Astrocyte (in vitro differentiated cells and primary cell): ENCODE measurements at places on chromosomes 5 and 9. TPM values are rescaled to one million over a fixed set of nuclear protein-coding genes. Genes with fewer than 3 reads are reported as not detected.

The CDH9 gene
- total RNA-seq: not detected in 2 replicates

GRCh38 chr9:117957267-117957666, 253.1 kb downstream of the TLR4 start:
- no peaks in the 10 kb centered on the region for H3K27me3 ChIP-seq
- H3K27ac ChIP-seq: no peak overlapping the region
- no peak for DNase-seq
- no peaks in the 10 kb centered on the region for H3K36me3 ChIP-seq
- no peaks in the 10 kb centered on the region for H3K4me1 ChIP-seq

GRCh38 chr5:39340506-39340905, 23.8 kb downstream of the C9 start:
- no peaks in the 10 kb centered on the region for H3K27me3 ChIP-seq
- no peaks in the 10 kb centered on the region for H3K4me1 ChIP-seq
- no peak for DNase-seq
- H3K36me3 ChIP-seq: no peaks in the 10 kb centered on the region
- H3K27ac ChIP-seq: no peak overlapping the region

GRCh38 chr9:602716-603115, 238.8 kb upstream of the DMRT1 start:
- no peak overlapping the region for H3K4me3 ChIP-seq
- H3K36me3 ChIP-seq: no peaks in the 10 kb centered on the region
- DNase-seq: no peak
- no peak overlapping the region for H3K27ac ChIP-seq
- H3K27me3 ChIP-seq: no peaks in the 10 kb centered on the region

- peaks cover 9% of the 10 kb centered on the region for H3K4me1 ChIP-seq
- H3K4me3 ChIP-seq: peak overlapping the region; percentile 69
- H3K27ac ChIP-seq: no peak overlapping the region
- H3K36me3 ChIP-seq: peaks cover 4% of the 10 kb centered on the region
These were observed 572 bp downstream of the ZDHHC21 start for GRCh38 chr9:14692470-14693250.

DNA sequence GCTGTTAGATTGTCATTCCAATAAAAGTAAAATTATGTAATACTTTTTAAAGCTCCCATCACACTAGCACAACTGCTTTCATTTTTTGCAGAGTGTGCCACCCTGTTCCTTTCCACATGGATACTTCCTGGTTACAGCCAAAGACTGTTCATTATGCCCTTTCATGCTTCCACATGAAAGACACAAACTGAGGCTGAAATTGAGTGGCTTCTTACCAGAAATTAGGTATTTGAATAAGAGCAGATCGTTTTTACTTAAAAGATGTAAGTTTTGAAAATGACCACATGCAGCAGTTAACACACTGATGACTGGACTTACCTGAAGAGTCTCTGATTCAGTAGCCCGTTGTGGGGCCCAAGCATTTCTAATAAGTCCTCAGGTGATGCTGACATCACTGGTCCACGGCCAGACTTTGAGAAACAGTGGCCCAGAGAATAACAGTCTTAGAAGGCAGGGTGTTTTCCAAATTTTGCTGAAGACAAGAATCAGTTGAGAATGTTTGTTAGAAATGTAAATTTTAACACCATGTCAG, 187.6 kb upstream of the DMRT1 start:
- H3K27me3 ChIP-seq: no peaks in the 10 kb centered on the region
- H3K4me1 ChIP-seq: no peaks in the 10 kb centered on the region
- H3K27ac ChIP-seq: no peak overlapping the region
- DNase-seq: no peak

DNA sequence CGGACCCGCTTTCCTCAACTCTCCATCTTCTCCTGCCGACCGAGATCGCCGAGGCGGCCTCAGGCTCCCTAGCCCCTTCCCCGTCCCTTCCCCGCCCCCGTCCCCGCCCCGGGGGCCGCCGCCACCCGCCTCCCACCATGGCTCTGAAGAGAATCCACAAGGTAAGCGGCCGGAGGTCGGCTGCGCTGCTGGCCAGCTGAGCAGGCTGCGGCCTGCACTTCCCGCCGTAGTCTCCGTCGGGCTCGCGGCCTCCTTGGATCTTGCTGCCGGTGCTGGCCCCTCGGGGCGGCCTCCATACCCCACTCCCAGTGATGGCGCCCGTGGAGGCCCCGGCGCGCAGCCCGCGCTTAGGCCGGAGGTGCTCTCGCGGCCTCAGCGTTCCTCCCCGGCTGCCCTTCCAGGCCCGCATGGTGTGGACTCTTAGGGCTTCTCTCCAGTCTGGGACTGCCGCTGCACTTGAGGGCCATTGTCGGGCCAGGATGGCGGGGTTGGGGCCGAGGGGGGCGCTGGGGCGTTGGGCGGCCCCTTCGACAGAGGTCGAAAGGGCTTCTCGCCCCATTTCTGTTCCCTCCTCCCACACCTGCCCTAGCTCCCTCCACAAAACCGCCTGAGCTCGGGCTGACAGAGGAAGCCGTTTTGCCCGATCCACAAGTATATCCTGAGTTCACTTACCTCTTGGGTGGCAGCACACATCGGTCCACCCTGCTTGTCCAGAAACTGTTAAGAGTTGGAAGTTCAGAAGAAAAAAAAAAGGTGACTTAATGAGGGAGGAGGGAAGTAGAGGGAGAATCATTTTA, 714 bp downstream of the UBE2D2 start:
- H3K27ac ChIP-seq: peak overlapping the region; percentile 85
- H3K36me3 ChIP-seq: peaks cover 3% of the 10 kb centered on the region
- DNase-seq: peak; percentile 25
- peaks cover 21% of the 10 kb centered on the region for H3K4me1 ChIP-seq
- H3K4me3 ChIP-seq: peak overlapping the region; percentile 85
- no peaks in the 10 kb centered on the region for H3K27me3 ChIP-seq

GRCh38 chr5:55521881-55522280, 12.9 kb downstream of the PLPP1 start:
- H3K36me3 ChIP-seq: no peaks in the 10 kb centered on the region
- no peaks in the 10 kb centered on the region for H3K27me3 ChIP-seq
- no peaks in the 10 kb centered on the region for H3K4me1 ChIP-seq
- H3K4me3 ChIP-seq: no peak overlapping the region
- no peak for DNase-seq

- no peak overlapping the region for H3K27ac ChIP-seq
- no peaks in the 10 kb centered on the region for H3K36me3 ChIP-seq
- peaks cover 24% of the 10 kb centered on the region for H3K4me1 ChIP-seq
- no peak for DNase-seq
- H3K27me3 ChIP-seq: no peaks in the 10 kb centered on the region
- no peak overlapping the region for H3K4me3 ChIP-seq
These were observed 114.4 kb downstream of the GCNT1 start for GRCh38 chr9:76573408-76573807.

The GPR150 gene
- 0.14 TPM in 1 of 2 replicates, not detected in the other for total RNA-seq

DNA sequence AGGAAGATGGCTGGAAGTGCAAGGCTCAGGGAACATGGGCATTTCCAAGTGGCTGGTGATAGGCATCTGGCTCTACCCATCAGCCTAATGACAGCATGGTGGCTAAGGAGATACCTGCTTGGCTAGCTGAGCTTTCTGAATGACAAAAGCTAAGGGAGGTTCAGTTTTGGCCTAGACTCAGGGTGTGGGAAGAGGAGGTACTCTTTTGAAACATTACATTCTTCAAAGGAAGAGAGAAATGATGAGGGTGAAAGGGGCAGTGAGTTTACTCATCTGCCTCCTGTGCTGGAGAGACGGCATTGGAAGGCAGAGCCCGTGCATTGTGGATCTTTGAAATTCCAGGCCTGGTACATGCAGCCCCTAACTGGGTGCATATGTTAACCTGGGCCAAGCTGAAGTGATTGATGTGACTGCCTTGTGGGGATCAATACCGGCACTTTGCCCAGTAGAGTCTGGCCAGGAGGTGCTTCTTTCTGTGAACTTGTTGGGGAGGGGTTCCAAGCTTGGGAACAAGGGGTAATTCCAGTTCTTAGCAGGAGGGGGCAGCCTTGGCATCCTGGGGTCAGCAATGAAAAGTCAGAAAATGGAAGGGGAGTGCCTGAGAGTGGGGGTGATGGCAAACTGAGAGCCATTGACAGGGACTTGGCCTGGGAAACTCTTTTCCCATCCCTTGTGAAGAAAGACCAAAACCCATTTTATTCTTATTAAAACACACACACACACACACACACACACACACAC, 108.6 kb downstream of the ACER2 start:
- H3K27me3 ChIP-seq: no peaks in the 10 kb centered on the region
- DNase-seq: no peak
- H3K36me3 ChIP-seq: no peaks in the 10 kb centered on the region
- no peak overlapping the region for H3K4me3 ChIP-seq
- H3K27ac ChIP-seq: no peak overlapping the region

The EMB gene
- 19.8 and 25.7 TPM in 2 replicates for total RNA-seq

The PARP8 gene
- 36.1 and 36.2 TPM in 2 replicates for total RNA-seq

DNA sequence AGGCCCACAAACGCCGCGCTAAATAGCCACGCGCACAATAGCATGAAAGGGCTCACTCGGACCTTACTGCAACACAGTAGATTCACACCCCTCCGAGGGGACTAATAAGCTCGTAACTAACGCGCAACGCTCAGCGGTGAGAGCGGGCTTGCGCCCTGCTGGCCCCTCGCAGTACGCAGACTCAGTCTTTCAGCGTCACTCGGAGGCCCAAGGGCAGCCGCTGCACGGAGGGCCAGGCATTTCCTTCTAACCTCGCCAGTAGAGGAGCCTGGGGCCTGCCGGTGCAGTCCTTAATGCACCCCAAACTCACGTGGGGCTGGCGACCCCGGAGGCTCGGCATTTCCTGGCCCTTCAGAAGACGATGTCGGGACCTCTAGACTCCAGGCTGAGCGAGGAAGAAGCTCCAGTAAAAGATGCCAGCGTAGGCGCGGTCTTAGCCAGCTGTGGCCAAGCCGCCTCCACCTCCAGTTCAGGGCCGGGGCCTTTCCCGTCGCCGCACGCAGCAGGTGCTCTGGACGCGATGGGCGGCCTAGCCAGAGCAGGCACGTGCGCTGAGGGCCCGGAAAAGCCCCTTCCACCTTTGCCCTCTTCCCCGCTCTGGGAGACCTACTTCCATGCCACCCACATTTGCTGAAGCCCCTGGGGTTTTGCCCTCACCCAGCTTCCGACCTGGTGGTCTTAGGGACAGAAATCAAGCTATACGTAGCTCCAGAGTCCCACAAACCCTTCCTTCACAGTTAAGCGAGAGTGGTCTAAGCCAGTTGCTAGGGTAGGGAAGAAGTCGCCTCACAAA, 38.3 kb upstream of the TIFAB start:
- peaks cover 36% of the 10 kb centered on the region for H3K27me3 ChIP-seq
- no peak overlapping the region for H3K27ac ChIP-seq
- no peak overlapping the region for H3K4me3 ChIP-seq
- H3K4me1 ChIP-seq: peaks cover 37% of the 10 kb centered on the region
- no peaks in the 10 kb centered on the region for H3K36me3 ChIP-seq

DNA sequence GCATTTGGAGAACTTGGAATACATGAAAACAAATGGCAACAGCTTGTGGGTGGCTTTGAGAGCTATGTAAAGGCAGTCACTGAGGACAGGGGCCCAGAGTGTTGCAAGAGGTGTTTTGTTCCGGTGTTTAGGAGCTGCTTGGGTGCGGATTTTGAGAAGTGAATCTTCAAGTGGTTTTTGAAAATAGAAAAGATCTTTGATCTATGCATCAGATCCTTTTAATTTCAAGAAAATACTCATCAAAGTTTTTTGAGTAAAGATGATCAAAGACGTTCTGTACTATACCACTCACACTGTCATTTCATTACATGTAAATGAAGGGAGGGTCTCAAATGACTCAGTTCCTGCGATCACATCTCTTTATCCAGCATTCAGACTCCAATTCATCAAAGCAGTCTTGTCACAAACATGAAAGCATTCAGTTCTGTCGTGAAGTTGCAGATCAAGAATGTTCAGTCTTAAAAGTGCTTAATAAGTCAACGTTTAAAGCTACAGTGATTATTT, 112.5 kb downstream of the WDR41 start:
- no peaks in the 10 kb centered on the region for H3K4me1 ChIP-seq
- H3K27ac ChIP-seq: no peak overlapping the region
- H3K36me3 ChIP-seq: no peaks in the 10 kb centered on the region
- no peak overlapping the region for H3K4me3 ChIP-seq
- H3K27me3 ChIP-seq: peaks cover 2% of the 10 kb centered on the region

- no peak overlapping the region for H3K27ac ChIP-seq
- H3K4me3 ChIP-seq: no peak overlapping the region
- H3K4me1 ChIP-seq: no peaks in the 10 kb centered on the region
- H3K27me3 ChIP-seq: no peaks in the 10 kb centered on the region
These were observed 124.8 kb upstream of the LARP1 start for GRCh38 chr5:154630410-154630809.

The UBAP2 gene
- total RNA-seq: 65.4 and 73.3 TPM in 2 replicates

GRCh38 chr9:79382044-79382443, 189.7 kb upstream of the TLE4 start:
- H3K27me3 ChIP-seq: no peaks in the 10 kb centered on the region
- H3K27ac ChIP-seq: no peak overlapping the region
- H3K36me3 ChIP-seq: no peaks in the 10 kb centered on the region
- H3K4me3 ChIP-seq: no peak overlapping the region

GRCh38 chr5:91875196-91875779, 492.2 kb upstream of the ARRDC3 start:
- no peak overlapping the region for H3K27ac ChIP-seq
- no peaks in the 10 kb centered on the region for H3K27me3 ChIP-seq
- no peak for DNase-seq
- H3K36me3 ChIP-seq: no peaks in the 10 kb centered on the region
- no peaks in the 10 kb centered on the region for H3K4me1 ChIP-seq
- H3K4me3 ChIP-seq: no peak overlapping the region

GRCh38 chr5:180423598-180423997, 70.5 kb upstream of the GFPT2 start:
- no peaks in the 10 kb centered on the region for H3K27me3 ChIP-seq
- H3K4me1 ChIP-seq: no peaks in the 10 kb centered on the region
- H3K36me3 ChIP-seq: no peaks in the 10 kb centered on the region
- H3K27ac ChIP-seq: no peak overlapping the region

The SLC34A3 gene
- 0.09 TPM in 1 of 2 replicates, not detected in the other for total RNA-seq
